ENCODE measurements at places on chromosomes 5 and 9.
A peak's percentile ranks its signal among the peaks of the same experiment; 100 is the strongest.

DNA sequence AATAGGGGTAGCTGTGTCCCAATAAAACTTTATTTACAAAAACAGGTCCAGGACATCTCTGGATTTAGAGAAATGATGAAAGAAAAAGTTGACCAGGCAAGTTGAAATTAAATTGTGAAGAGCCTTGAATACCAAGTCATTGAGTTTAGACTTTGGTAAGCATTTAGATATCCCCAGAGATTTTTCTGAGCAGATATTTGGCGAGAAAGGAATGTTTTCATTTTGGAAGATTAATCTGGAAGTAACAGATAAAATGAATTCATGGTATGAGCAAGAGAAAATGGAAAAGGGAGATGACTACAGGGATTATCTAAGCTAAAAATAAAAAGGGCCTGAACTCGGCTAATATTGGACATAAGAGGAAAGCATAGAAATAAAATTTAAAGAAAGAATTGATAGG lies 157.6 kb downstream of the ACTL7B start:
- DNase-seq = no peak

DNA sequence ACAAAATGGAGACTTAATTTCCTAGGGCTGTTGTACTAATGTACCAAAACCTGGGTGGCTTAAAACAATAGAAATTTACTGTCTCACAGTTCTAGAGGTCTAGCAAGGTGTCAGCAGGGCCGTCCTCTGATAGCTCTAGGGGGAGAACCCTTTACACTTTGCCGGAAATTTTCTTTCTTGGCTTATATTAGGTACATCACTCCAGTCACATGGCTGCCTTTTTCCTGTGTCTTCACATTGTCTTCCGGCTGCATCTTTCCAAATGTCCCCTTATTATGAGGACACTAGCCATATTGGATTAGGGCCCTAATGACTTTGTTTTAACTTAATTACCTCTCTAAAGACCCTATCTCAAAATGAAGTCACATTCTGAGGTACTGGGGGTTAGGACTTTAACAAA lies 5.8 kb downstream of the UHRF2 start:
- DNase-seq = no peak

DNA sequence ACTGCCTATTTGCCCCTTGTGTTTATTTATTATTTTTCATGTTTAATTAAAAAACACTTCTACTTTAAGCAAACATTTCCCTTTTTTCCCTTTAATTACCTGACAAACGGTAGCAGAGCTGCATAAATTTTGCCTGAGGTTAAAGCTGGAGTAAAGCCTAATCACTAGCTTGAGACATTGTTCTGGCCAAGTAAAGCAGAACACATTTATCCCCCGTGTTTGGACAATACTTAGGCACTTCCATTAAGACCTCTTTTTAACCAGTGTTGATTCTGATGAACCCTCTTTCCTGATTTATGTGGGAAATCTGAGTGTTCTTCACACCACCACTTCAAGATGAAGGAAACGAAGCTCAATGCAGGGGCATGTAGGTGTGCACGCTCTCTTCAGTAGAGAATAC lies 54.5 kb downstream of the BNC2 start:
- no peak for DNase-seq

DNA sequence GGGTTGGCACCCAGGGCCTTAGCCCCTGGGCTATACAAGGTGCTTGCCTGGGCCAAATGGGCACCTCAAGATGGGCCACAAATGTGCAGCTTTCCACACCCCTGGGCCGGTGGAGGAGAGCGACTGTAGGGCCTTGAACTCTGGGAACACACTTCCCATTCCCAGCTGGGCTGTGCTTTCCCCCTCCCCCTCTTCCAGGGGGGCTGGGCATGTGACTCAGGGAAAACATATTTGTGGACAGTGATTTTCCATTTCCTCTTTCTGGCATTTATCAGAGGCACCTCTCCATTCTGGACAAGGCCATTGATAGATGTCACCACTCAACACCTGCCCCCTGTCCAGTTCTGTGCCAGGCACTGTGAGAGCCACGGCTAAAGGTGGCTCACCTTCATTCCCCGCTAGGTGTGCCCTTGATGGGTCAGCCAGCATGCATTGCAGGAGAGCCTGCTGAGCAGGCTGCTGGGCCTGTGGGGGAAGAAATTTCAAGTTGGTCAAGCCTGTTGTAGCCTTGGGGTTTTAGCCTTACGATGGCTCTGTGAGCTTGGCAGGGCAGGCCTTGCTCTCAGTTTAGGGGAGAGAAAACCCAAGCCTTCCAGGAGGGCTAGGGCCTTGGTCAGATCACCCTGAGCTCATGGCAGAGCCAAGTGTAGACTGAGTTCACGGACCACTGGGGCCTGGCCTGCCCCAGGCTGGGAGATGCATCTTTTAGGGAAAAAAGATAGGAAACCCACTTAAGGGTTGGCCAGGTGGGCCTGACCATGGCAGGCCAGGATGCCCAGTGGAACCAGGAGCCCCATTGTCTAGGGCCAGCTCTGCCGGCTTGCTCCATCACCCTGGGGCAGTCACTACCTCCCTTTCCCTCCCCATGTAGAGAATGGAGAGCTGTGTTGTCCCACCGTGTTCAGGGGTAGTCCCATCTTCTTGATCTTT lies 113.9 kb downstream of the DAB2IP start:
- DNase-seq = no peak

DNA sequence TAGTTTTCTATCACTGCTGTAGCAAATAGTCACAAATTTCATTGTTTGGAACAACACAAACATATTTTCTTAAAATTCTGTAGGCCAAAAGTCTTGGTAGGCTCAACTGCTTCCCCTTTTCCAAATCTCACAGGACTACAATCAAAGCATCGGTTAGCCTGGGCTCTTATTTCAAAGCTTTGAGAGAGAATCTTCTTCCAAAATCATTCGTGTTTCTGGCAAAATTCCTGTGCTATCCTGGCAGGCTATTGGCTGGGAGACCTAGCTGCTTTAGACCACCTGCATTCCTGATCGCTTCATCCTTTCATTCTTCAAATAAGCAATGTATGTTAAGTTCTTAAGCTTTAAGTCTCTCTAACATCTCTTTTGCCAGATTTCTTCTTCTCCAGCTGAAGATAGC lies 629.8 kb upstream of the CDH18 start:
- DNase-seq = no peak

DNA sequence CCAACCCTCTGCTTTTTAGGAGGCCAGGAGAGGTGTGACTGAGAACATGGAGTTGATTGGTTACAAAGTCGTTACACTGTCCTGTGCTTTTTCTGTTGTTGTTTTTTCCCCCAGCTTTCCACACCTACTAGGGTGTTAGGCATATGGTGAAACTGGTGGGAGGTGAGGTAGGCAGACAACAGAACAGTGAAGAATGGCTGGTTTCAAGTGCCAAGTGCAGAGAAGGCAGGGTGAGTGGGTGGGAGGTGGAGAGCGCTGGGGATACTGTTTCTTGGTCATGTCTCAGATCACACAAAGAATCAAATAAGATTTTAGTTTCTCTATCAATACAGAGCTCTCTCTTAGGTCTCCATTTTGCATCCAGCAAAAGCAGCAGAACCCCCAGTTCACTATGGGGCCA lies 2.2 kb upstream of the SPTAN1 start:
- DNase-seq = peak; percentile 36

DNA sequence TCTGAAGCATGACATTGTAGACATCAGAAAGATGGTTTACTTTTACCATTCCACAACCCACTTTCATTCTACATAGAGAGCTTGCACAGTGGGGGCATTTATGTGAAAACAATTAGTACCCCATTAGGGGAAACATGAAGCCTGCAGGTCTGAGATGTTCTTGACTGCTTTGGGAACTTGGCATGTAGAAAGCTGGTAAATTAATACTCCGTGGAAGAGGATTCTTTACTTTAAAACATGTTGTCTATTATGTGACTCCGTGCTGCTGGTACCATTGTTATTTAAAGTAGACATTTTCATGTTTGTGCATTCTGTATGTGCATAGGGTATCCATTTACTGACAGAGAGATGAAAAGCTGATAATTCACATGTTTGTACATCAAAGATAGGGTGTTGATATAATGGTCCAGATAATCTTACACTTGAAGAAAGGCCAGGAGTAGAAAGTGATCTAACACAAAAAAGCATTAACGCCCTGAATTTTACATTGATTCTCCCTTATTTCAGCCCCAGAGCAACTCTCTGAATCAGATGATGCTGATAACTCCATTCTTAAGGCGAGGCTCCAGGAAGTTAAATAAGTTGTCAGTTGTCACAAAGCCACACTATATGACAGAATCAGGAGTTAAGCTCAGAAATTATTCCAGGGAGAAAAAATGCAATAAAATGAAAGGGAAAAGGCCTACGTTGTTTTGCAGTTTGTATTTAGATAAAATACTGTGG lies 50.1 kb upstream of the CD180 start:
- no peak for DNase-seq

DNA sequence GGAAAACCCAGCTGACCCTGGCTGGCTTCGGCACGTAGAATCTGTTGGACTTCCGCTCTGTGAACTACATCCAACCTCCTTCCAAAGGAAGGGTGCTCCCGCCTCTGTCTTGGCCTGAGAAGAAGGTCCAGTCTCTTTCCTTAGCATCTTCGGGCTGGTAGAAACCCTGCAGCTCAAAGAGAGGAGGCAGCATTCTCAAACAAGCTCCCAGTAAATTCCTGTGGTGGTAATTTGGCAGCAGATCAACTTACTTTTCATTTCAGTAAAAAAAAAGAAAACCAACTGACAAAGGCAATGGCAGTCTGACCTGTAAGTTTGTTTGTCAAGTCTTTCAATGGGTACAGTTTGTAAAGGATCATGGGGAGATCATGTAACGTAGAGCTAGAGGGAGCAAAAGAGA lies 176.7 kb downstream of the MED10 start:
- DNase-seq = no peak

- DNase-seq = no peak
These were observed 3.1 kb downstream of the URM1 start for GRCh38 chr9:128374221-128374675.

DNA sequence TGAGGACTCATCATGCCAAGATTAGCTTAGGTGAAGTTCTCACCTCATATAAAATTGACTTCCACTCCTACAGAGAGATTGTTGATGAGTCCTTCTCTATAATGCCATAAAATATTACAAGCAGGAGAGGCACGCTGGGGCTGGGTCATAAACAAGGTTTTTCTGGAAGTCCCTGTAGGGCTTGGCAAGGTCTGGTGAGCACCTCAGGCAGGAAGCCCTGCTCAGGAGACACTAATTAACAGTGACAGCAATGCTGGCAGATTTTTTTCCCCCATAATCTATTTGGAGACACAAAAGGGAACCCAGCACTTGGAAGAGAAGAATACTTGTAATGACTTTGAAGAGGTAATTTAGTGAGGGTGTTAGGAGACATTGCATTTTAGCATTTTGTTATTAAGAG lies 118.7 kb downstream of the DIRAS2 start:
- no peak for DNase-seq

DNA sequence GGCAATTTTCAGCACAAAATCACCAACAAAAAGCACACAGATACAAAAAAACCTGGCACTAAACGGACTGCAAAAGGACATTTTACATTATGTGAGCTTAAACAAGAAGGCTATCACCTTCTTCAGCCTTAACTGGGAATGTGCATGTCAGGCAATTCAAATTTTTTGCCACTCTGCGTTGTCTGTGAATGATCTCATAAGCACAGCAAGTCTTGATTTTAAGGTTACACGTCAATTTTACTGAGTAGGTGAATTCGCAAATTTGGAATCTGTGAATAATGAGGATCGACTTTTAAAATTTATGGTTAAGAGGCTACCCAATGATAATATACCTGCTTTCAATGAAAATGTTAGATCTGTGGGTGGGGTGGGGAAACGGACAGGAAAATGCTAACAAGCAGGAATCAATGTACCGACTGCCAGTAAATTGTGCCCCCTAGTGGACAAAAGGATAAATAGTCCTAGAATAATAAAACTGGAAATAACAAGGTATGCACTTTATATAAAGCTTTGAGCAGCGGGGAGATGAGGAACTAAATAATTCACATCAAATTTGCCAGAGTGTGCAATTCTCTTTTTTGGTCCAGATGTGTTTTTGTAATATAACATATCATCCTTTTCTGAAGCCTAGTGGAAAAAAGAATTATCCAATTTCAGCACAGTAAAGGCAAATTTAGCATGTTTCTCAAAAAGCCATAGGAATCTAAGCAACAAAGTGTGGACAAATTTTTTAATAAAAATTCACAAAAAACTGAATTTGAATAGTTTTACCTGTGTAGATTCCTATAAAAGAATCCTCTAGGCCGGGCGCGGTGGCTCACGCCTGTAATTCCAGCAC lies 20.5 kb downstream of the EQTN start:
- DNase-seq = no peak

DNA sequence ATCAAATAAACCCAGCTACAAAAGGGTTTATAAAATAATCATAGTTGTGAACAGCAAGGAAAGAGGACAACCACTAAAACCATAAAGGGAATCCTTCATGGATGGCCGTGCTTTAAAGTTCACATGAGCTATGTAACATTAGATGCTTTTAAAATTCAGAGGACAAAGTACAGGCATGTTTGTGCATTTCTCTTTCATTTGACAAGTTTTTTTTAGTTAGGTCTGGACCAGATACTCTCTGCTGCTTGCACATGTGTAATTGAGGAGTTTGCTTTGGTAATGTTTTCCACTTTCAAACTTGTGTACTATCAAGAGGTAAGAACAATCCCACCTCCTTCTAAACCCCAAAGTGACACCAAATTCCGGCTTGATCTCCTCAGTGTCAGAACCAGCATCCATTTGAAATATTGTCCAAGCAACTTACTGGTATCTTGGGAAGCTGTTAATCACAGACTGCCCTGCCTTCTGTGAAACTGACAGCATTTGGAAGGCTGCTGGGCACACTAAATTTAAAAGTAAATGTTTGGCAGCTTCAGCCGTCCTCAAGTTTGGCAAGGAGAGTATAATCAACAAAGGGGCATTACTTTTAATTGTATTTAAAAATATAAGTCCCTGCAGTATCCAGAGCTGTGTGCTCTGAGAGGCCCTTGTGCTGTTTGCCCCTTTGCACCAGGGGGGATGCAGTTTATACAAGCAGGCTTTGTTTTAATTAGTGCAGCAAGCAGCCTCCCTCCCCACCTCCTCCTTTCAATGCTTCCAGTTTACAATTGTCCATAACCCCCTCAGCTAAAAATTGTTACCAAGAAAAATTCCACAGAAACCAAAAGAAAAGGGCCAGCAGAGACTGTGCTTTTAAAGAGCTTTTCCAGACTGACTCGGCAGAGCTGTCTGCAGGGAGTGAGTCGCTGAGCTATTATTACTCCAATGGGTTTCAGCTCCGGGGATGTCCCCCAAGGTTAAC lies 328.3 kb upstream of the MPDZ start:
- no peak for DNase-seq

- no peak for DNase-seq
These were observed 15.4 kb downstream of the IARS1 start for GRCh38 chr9:92278110-92278509.

GRCh38 chr5:149500922-149501582 lies 50.2 kb downstream of the CSNK1A1 start:
- DNase-seq = no peak
